Stimulated activated CD4-positive, alpha-beta T cell treated with anti-CD3 and anti-CD28 coated beads, Interleukin-1b, Interleukin-23, amount 100 ng/mL, for 1 hour (primary cell): ENCODE measurements at places on chromosomes 6 and 20.

DNA sequence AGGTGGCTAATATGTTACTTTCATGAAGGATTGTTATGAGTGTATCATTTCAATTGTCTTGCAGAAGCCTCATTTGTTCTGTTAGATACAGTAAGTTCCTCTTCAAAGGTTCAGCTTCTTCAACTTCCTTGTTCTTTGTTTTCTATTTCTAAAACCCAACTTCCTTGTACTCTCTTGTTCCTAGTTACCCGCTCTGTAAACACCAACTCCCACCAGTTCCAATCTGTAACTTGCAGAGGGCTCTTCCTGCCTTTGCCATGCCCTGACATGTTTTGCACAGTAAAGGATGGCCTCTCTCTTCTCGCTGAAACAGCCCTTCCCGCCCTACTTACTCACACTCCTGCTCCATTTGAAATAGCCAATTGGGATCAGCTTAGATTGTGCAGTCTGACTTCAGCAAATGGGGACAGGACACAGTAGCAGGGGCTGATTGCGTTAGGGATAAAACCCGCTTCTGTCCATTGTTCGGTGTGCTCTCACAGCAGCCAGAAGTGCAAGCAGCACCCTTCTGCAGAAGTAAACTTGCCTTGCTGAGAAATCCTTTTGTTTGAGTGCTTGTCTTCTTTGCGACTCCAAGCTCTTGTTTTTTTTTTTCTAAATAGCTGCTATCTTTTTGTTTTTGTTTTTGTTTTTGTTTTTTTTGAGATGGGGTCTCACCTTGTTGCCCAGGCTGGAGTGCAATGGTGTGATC is 45.9 kb upstream of the POU5F1 start:
- DNase-seq = no peak

DNA sequence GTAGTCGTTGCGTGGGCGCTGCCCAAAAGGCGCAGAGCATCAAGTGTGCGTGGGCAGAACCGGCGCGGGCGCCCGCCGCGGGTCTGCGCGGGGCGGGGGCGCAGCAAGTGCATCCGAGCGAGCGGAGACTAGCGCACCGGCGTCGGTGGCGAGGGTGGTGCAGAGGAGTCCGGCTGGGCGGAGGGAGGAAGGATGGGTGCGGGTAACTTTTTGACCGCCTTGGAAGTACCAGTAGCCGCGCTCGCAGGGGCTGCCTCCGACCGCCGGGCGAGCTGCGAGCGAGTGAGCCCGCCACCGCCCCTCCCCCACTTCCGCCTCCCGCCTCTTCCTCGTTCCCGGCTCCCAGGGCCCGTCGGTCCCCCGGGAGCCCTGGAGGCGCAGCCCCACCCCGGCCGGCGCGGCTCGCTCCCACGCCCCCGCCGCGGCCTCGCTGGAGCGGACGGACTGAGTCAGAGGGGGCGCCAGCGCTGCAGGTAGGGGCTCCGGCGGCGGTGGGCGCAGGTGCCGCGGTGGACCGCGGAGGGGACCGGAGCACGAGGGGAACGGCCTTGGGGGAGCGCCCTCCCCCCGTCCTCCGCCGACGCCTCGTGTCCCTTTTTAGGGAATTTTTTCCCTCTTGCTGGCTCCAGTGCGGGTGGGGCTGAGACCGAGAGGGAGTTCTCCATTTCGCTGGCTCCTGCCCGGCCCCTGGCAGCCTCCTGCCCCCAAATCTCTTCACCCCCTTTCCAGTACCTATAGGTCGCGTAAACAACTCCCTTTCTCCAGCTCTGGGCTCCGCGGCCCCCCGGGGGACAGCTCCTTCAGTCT is 1.6 kb upstream of the DBNDD2 start:
- peak; percentile 21 for DNase-seq

DNA sequence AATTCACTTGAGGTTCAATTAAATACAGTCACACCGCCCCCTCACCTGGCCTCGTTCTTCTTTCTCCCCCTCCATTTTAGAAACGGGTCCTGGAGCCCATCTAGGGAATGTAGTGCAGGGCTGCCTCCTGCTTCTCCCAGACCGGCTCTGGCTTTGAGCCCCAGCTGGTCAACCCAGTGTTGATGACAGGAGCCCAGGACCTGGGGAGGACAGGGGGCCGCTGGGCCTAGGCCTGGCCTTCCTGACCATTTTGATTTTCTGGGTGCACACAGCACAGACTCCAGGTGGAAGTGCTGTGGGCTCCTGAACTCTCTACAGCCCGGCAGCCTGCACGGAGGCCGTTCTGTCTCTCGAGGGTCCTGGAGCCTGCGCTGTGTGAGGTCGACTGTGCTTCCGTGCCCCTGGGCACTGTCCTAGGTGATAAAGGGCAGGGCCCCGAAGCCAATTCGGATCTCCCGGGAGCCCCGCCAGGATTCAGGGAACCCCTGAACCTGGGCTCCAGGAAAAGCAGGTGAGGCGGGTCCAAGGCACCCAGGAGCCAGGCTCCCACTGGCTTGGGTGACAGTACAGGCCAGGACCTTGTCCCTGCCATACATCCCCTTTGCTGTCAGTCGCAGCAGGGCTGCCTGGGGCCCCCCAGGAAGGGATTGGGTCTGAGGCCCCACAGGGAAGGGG is 23.3 kb downstream of the NPEPL1 start:
- DNase-seq = no peak

DNA sequence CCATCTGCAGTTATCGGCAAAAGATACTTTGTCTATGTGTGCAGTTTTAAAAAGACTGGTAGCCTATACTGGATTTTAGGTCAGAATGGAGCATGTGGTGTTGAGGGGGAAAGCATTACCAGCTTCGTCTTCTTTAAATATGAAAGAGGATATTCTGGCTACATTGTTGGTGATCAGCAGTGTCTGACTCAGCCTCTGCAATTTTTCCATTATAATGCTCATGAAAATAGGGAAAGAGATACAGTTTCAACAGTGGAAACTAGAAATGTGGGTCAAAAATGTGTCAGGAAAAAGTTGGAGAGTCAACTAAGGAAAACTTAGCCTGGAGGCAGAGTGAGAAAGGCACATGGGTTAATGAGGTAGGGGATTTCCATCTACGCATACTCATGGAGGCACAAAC is 45.2 kb downstream of the HDGFL1 start:
- DNase-seq = no peak

GRCh38 chr6:116192786-116193185 is 61.1 kb downstream of the TSPYL4 start:
- DNase-seq = no peak

DNA sequence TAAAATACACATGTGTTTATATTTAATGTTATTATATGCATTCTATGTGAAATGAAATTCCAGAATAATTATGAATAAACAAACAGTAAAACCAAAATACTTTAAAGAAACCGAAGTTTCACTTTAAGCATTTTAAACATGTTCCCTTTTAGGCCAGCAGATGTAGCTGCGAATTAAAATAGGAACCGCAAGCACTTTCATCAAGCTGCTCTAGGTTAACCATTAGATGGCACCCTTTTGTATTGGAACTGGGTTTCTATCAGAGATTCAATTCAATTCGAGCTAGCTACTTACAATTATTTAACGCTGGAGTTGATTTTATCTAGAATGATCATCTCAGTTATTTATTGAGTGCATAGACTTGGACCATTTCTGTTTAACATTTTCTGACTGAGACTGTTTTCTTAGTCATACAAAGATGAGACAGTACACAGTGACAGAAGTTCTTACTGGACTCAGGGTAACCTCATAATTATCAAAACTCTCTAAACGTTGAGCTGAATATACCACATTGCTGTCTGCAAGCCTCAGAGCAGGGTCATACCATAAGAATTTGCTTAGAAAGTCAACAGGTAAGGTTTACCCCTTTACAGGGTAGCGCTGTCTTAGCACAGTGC is 8.5 kb downstream of the TMEM242 start:
- DNase-seq = no peak

GRCh38 chr20:8633366-8633765 is 435.5 kb upstream of the PLCB4 start:
- DNase-seq = no peak

GRCh38 chr20:43178080-43178479 is 11.6 kb downstream of the PTPRT start:
- DNase-seq = no peak

- DNase-seq = no peak
Measured at GRCh38 chr6:160730911-160731310, 28.9 kb downstream of the PLG start.

DNA sequence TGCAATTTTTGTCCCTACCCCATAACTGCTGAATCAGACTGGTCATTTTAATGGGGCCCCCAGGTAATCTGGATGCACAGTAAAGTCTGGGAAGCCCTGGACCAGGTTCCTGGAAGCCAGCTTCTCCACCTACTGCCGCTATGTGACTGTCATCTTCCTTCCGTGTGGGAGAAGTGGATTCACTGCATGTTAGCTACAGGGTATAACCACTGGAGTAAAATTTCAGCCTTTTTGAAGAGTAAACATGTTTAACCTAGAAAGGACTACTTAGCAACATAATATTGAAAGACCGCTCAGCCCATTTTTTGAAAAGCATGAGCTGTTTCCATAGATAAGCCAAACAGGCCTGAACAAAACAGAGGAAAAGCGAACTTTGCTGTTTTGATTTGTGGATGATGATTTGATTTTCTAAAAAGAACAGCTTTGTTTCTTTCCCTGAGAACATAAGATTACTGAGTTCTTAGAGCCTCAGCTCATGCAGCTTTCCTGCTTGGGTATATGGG is 208.1 kb downstream of the PLCB4 start:
- no peak for DNase-seq

GRCh38 chr6:154890874-154891273 is 104.2 kb upstream of the TIAM2 start:
- no peak for DNase-seq

- DNase-seq = no peak
Measured at GRCh38 chr6:227074-227782, 65.1 kb upstream of the DUSP22 start.

- DNase-seq = no peak
Measured at GRCh38 chr20:16947479-16947878, 199.3 kb downstream of the OTOR start.

- DNase-seq = no peak
Measured at GRCh38 chr6:28207510-28208110, 17.5 kb upstream of the ZSCAN9 start.

- DNase-seq = no peak
Measured at GRCh38 chr6:109306733-109307132, 75.5 kb downstream of the CD164 start.

DNA sequence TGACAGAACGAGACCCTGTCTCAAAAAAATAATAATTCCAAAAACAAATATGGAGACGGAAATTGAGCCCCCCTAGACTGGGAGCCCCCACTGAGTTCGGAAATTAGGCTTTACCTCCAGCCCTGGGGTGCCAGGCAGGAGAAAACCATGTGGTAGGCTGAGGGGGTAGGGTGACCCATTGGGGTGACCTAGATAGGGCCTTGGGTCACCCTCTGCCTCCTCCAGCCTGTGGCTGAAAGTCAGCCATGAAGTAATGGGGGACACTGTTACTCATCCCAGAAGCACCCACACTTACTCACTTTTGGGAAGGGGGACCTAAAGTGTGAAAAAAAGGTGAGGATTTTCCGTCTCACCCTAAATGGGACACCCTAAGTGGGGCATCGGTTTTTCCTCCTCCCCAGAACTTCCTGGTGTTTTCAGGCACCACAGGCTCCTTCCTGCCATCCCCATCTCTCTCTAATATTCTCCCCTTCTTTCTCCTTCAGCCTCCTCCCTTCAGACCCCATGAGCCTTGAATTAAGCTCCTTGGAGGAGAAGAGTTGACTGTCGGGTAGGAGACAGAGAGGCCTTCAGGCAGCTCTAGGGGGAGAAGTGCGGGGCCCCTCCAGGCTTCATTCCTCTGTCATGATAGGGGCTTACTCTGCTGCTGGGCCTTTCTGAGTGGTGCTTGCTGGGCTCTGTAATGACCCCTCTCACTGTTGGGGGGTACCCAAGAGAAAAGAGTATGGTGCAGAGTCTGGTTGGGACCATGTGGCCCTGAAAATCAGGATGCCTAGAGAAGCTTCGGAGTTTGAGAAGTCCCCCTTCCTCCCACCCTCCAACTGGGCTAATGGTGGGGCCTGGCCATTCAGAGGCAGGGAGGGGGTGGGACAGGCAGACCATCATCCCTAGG is 2.4 kb downstream of the LTB start:
- DNase-seq = no peak

DNA sequence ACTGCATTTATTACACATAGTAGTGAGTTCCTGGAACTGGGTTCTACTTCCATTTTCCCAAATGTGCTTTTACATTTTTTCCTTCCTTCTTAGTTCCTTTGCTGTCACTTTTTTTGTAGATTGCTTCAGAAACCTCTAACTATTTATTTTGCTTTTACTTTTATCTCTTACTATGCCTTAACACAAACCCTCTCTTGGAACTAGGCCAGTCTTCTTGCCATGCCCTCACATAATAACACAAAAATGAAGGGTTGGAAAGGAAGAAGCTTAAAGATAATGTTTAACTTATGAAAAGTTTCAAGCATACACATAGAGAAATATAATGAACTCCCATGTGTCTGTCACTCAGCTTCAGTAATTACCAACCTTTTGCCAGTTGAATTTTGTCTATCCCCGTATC is 27.1 kb downstream of the TOP1 start:
- no peak for DNase-seq

DNA sequence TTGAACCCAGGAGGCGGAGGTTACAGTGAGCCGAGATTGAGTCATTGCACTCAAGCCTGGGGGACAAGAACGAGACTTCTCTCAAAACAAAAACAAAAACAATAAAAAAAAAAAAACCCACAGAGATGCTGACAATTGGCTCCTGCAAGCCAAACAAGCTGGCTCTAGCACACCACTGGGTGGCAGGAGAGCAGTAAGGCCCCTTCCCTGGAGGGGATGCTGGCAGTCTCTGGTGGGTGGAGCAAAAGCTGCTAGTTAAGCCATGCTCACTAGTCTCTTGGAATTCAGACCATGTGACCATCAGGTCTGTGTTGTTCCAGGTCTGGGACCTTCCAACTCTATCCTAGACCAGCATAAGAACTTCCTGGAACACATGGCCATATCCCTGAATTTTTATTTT is 18.9 kb upstream of the DSN1 start:
- DNase-seq = no peak

- DNase-seq = no peak
Measured at GRCh38 chr6:10413262-10413849, 1.5 kb downstream of the TFAP2A start.

GRCh38 chr20:19347943-19348456 is 135.6 kb downstream of the SLC24A3 start:
- DNase-seq = no peak

DNA sequence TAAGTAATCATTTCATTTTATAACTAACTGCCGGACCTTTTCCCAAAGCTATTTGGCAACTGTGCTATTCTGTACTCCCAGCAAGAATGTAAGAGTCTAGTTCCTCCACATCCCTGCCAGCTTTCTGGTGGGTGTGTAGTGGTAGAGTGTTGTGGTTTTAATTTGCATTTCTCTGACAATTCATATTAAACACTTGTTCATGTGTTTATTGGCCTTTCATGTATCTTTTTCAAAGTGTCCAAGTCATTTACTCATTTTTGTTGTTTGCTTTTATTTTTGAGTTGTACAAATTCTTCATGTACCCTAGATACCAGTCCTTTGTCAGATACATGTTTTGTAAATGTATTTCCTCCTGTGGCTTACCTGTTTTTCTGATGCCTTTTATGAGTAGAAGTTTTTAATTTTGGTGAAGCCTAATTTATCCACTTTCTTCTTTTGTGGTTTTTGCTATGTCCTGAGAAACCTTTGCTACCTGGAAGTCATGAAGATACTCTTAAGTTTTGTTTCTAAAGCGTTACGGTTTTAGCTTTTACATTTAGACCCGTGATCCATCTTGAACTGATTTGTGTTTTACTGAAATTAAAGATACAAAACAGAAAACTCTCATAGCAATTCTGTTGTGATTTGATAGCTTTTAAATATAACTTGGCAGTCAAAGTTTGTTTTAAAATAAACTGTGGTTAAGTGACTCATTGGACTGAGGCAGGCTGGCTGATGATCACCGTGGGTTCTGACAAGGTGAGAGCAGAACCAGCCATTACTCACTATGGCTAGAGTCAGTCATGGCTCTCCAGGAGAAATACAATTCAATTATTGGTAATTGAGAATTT is 8.0 kb downstream of the MYLIP start:
- DNase-seq = peak; percentile 4
